ENCODE measurements at places on chromosomes 1 and 21.

DNA sequence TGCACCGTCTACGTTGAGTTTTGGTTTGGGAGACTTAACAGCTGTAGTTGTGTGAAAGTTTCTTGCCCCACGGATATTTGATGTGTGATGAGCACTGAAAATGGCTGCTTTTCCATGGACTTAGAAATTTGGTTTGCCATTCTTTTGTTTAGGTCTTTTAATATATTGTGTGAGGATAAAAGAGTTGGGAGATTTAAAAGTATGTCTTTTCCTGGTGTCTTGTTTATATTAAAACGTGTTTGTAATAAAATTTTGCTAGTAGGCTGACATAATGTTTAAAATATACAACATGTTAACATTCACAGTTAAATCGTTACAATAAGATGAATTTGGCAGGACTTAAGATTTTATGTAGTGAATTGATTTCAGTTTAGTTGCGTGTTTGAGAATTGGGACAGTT lies 106.9 kb downstream of the DYRK1A start:
- no peak for DNase-seq

GRCh38 chr1:1435106-1435903 lies at the start of gene VWA1:
Gene VWA1 (plus strand): TSS chr1:1435690. CDS start chr1:1435749, 59 bp downstream.
- DNase-seq, result no peak

DNA sequence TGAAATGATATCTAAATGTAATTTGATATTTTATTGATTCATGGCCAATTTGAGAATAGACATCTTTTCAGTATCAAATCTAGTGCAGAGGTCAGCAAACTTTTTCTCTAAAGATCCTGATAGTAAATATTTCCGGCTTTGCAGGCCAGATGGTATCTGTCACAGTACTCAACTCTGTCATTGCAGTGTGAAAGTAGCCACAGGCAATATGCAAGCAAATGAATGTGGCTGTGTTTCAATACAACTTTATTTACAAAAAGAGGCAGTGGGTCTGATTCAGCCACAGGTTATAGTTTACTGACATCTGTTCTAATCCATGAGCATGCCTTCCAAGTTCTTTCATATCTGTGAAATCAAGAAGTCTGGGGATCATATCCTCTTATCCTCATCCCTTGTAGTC lies 221.2 kb downstream of the PRDM2 start:
- DNase-seq, result no peak

- no peak for DNase-seq
Observed at GRCh38 chr1:187504779-187505178, 676.0 kb downstream of the PLA2G4A start.

DNA sequence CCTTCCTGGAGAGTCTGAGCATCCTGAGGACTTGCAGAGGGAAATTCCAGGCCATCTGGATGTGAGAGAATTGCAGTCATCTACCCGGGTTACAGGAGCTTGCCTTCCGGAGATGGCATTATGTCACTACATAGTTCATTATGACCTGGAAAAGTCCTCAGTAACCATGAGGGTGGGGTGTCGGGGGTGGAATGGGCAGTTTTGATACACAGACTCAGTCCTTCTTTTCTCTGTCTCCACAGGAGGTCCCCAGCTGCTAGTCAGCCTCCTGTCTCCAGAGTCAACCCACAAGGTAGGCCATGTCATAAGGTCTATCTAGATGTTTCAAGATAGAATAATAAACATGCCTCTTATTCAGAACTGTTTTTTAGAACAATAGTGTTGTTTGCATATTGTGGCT lies 268.2 kb upstream of the SGIP1 start:
- DNase-seq, result no peak

- no peak for DNase-seq
Observed at GRCh38 chr1:92916899-92917298, 44.4 kb downstream of the DIPK1A start.

- no peak for DNase-seq
Observed at GRCh38 chr1:157241185-157241538, 103.0 kb upstream of the ETV3 start.

DNA sequence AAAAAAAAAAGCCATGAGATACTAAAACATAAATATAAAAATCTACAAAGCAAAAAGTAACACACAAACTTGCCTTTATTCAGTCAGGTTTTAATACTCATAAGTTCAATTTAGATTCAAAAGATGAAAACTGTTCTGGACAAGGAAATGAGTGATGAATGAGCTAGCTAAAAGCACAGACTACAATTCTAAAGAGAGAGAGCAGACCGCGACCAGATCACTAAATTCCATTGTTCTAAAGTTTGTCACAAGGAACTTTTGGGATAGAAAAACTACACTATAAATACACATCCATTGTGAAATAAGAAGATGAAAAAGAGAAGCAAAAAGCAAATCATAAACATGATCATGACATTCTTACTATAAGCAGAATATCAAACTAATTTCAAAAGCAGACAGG lies 1.7 kb downstream of the ODF2L start:
- no peak for DNase-seq

DNA sequence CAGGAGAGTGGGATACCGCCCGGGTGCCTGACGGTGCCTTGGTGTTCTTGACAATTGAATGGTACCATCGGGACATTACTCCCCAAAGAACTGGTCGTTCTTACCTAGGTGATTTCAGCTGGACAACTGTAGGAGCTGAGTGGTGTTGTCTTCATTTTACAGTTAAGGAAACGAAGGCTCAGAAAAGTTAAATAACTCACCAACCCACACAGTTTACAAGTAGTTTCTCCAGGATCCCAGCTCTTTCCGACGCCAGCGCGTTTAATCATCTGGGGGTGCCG lies 1.6 kb downstream of the PIK3CD start:
- no peak for DNase-seq

DNA sequence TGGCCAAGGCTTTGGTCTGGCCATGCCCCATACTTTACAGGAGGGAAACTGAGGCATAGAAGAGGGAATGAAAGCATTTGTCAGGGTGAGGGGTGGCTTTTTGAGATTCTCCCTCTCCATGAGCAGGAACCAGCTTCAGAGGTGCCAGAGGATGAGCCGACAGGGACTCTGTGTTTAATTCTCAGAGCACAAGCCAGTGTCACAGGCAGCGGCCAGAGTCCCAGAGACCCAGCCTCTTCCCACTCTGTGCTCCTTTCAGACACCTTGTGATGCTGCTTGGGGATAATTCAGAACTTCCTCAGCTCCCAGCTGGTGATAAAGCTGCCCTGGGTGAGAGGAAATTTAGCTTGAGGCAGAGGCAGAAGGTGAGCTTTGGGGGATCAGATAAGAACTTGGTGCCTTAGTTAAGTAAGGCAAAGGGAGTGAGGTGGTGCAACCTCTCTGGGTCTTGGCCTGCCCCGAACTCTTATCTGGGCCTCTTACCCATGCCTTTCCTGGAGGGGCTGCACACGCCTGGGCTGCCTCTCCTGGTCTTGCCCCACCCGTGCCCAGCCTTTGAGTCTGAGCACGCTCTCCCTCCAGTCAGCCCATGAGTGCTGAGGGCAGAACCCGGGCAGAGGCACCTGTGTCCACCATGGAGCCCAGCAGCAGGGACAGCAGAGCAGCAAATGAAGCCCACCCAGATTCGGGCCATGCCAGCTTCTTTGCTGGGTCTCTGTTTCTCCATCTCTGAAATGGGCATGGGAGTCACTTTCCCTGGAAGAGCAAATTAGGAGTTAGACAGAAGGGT lies 175.6 kb upstream of the C1orf174 start:
- DNase-seq, result no peak

GRCh38 chr1:88935522-88936222 lies 44.3 kb upstream of the GTF2B start:
- DNase-seq, result peak; percentile 11

GRCh38 chr1:37133276-37134145 lies 99.2 kb upstream of the GRIK3 start:
- no peak for DNase-seq

DNA sequence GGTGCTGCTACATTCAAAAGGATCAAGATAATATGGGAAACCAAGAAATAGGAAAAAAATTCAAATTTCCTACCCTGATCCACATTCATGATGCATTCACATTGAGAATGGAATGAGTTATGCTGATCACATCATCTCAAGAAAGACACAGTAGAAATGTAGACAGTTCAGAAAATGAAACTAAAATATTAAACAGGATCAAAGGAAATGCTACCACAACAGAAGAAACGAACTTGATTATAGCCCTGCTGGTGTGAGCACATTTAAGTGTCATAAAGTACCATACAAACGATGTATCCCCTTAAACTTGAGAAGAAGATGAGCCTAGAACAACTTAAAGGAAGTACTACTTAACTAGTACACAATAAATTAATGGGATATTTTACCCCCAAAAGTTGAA lies 21.3 kb downstream of the SYDE2 start:
- no peak for DNase-seq

- DNase-seq, result no peak
Observed at GRCh38 chr1:24266398-24266941, 52.7 kb upstream of the GRHL3 start.

- DNase-seq, result peak; percentile 67
Observed at GRCh38 chr1:10941891-10942541, 70.4 kb upstream of the TARDBP start.

- no peak for DNase-seq
Observed at GRCh38 chr1:167500283-167500860, 18.0 kb downstream of the CD247 start.

- no peak for DNase-seq
Observed at GRCh38 chr1:156643778-156644092, 1.8 kb downstream of the BCAN start.

GRCh38 chr1:22608361-22608760 lies 28.1 kb upstream of the C1QA start:
- DNase-seq, result no peak

GRCh38 chr1:1344655-1345361 lies 4.4 kb downstream of the DVL1 start:
- DNase-seq, result no peak

DNA sequence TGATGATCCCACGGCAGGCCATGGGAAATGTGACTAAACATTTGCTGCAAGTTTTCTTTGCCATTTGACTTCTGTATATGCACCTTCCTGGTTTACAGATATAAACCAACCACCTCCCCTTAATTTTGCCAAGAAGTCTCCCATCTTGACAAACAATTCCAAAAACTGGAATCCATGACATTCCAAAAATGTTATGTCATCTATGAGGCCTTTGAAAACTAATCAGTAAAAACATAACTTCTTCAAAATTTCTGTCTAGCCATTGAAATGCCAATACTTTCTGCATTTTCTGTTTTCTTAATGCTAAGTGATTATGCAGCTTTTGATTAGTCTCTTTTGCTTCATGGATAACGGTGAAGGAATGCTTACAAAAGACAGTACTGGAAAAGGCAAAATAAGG lies 84.1 kb downstream of the LYST start:
- DNase-seq, result no peak

DNA sequence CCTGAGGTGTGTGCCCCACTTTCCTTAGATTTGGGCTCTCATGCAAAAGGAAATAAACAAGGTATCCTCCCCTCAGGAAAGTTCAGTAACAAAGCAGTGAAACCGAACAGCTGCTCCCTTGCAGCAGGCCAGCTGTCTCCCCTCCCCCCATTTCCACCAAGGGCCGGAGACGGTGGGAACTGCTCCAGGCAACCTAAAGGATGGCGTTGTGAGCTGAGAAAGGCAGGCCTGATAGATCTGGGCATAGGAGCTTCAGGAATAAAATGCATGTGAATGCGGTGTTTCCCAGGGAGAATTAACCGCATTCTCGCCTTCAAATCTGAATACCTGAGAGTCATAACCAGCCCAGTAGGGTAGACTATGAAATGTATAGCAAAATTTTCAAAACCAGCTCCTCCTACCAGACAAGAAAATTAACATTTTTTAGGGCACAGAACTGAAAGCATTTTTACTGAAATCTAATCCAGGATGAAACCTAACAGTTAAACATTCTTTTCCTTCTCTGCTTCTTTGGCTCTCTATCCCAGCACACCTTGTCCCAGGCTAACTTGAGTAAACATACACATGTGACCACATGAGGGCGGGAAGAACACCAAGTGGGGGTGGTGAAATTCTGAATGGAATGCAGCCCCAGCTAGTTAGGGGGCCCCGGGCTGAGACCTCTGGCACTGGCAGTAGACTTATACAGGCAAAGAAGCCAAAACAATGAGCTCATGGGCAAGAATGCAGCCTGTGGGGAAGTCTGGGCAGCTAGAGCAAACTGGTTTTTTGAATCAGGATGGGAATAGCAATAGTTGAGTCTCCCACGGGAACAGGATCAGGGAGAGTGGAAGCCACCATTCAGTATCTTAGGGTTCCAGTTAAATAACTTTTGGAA lies 11.5 kb downstream of the MCL1 start:
- DNase-seq, result peak; percentile 83

DNA sequence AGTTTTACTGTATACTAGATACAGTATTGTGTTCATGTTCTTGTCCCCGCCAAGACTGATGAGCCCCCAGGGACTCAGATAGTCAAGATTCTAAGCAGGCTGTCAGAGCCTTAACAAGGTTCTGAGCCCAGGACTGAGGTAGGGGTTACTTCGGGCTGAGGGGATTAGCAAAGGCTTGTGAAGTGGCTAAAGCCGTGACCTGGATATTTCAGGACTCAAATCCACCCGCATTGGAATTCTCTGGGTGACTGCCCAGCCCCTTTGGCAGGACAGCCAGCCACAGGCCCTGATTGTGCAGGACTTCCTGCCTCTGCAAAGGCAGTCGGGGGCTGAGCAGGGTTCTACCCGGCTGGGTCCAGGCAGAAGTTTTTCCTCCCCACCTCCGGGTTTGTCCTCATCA lies at the start of gene PLA2G5:
PLA2G5 (plus strand) TSS at position 321 of the 400 bp plus-strand sequence. CDS start 14,637 bp downstream, outside the sequence.
- DNase-seq, result no peak

- no peak for DNase-seq
Observed at GRCh38 chr1:183575606-183576005, 14.7 kb downstream of the NCF2 start.

DNA sequence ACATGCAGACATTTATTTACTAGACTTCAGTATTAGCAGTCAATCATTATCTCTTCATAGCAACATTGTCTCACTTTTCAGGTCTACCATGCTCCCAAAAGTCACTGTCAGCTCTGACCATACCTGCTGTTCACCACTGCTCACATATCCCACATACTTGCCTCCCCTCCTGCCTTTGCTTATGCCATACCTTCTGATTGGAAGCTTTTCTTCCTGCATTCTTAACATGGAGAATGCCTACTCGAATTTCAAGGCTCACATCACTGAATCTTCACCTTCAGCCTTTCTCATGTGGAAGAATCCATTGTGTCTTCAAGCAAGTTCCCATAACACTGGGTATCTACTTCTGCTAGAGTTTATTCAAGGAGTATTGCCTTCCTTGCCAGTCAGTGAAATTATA lies 135.4 kb downstream of the NTNG1 start:
- no peak for DNase-seq

DNA sequence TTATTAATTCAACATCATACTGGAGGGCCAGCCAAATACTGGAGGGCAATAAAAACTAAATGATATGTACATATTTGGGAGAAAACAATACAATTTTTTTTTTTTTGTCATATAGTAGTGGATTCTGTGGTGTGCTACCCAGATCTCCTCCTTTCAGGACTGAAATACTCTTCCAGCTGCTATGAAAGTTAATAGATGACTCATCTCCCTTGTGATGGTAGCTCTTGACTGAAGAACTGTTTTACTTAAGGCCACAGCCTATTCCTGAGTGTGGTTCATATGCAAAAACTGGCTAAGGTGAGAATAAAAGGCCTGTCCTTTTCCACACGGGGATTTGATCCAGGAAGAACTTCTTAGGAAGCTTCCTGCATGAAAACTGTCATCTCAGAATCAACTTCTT lies 307.9 kb downstream of the HLX start:
- no peak for DNase-seq

Measured in neuronal stem cell (in vitro differentiated cells).